Mesendoderm (in vitro differentiated cells): ENCODE measurements at places on chromosomes 6 and 20.

DNA sequence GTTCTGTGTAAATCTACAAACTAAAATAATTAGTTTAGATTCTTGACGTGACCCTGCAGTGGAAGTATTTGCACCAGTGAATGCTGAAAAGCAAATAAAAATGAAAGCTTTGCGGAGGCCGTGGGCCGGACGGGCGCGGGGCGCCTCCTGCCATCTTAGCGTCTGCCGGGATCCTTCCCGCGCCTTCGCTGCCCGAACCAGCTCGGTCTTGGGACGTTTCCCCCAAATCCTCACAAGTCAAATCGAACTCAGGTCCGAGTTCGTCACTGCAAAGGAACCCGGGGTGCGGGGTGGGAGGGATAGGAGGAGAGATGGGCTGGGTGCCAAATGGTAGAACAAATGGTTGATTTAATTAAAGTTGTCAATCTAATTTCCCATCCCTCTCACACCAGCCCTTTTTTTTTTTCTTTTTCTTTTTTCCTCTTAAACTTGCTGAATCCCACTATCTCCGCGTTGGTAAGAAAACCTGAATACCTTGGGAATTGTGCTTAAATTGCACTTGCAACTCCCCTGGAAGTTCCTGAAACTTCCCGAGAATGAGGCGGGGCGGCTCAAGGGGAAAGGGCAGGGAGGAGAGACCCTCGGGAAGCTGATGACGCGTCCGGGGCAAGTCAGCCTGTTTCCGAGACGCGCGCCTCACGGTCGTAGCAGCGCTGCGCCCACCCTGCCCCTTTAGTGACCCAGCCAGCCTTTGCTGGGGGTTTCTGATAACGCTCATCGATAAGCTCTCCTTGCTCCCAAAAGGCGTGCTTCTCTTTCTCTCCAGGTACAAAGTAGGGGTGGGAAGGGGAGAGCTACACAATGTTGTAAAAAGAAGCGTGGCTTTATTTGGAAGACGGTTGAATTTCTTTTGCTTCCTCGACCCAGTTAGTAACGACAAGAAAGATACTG lies 1.8 kb downstream of the GJA1 start:
- H3K4me3 ChIP-seq, result peak overlapping the region; percentile 94
- peak; percentile 88 for DNase-seq
- peak overlapping the region; percentile 96 for H3K27ac ChIP-seq
- H3K36me3 ChIP-seq, result peaks cover 3% of the 10 kb centered on the region

DNA sequence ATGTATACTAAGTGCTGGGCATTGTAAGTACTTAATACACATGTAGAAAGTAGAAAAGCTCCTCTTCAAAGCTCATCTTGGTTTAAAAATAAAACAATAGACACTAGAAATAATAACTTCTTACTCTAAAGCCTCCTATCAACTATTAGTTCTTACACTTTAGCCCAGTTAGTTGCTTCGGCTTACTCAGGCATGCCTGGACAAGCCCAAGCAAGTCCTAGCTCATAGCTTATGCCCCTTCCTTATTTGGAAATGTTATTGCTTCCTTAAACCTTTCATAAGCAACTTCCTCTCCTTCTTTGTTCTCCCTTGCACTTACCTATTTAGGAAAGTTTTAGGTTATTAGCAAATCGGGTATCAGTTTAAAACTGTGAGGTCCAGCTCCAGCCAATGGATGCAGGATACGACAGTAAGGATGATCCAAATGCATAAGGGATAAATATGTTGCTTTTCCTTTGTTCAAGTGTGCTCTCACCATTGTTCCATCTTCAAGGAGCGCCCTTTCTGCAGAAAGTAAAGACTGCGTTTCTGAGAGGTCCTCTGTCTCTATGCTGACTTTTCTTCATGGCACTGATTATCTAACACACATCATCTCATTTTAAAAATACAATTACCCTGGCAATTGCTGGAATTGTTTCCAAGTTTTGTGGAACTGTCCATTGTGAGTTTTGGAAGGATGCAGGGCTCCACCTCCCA lies 12.3 kb downstream of the TMEM30A start:
- H3K27me3 ChIP-seq, result no peaks in the 10 kb centered on the region
- H3K4me3 ChIP-seq, result no peak overlapping the region
- no peak overlapping the region for H3K27ac ChIP-seq

- H3K27me3 ChIP-seq, result no peaks in the 10 kb centered on the region
- H3K27ac ChIP-seq, result no peak overlapping the region
- no peaks in the 10 kb centered on the region for H3K4me1 ChIP-seq
- no peaks in the 10 kb centered on the region for H3K36me3 ChIP-seq
- H3K4me3 ChIP-seq, result peak overlapping the region; percentile 87
Observed at GRCh38 chr20:3406481-3407039, 909 bp downstream of the DNAAF9 start.

GRCh38 chr6:124007266-124007665 lies 203.6 kb downstream of the NKAIN2 start:
- no peaks in the 10 kb centered on the region for H3K4me1 ChIP-seq
- H3K27me3 ChIP-seq, result no peaks in the 10 kb centered on the region
- no peak overlapping the region for H3K27ac ChIP-seq
- H3K4me3 ChIP-seq, result no peak overlapping the region

GRCh38 chr6:25311331-25311840 lies 32.2 kb downstream of the CARMIL1 start:
- no peaks in the 10 kb centered on the region for H3K36me3 ChIP-seq
- H3K27ac ChIP-seq, result no peak overlapping the region
- H3K27me3 ChIP-seq, result no peaks in the 10 kb centered on the region
- H3K4me1 ChIP-seq, result peaks cover 13% of the 10 kb centered on the region

- no peaks in the 10 kb centered on the region for H3K4me1 ChIP-seq
- H3K36me3 ChIP-seq, result no peaks in the 10 kb centered on the region
- no peak overlapping the region for H3K27ac ChIP-seq
Observed at GRCh38 chr6:20800229-20800628, 266.0 kb downstream of the CDKAL1 start.

- no peaks in the 10 kb centered on the region for H3K36me3 ChIP-seq
- no peak overlapping the region for H3K4me3 ChIP-seq
- H3K4me1 ChIP-seq, result no peaks in the 10 kb centered on the region
- no peak for DNase-seq
- H3K27me3 ChIP-seq, result no peaks in the 10 kb centered on the region
Observed at GRCh38 chr20:45080867-45081624, 19.9 kb downstream of the KCNS1 start.

- H3K27me3 ChIP-seq, result no peaks in the 10 kb centered on the region
- no peaks in the 10 kb centered on the region for H3K36me3 ChIP-seq
- no peak for DNase-seq
- H3K4me1 ChIP-seq, result no peaks in the 10 kb centered on the region
Observed at GRCh38 chr20:34251619-34252018, 10.4 kb downstream of the ASIP start.

GRCh38 chr6:39752835-39753724 lies 27.9 kb upstream of the KIF6 start:
- H3K4me3 ChIP-seq, result no peak overlapping the region
- H3K36me3 ChIP-seq, result no peaks in the 10 kb centered on the region
- H3K27ac ChIP-seq, result no peak overlapping the region
- no peak for DNase-seq
- no peaks in the 10 kb centered on the region for H3K27me3 ChIP-seq
- no peaks in the 10 kb centered on the region for H3K4me1 ChIP-seq

DNA sequence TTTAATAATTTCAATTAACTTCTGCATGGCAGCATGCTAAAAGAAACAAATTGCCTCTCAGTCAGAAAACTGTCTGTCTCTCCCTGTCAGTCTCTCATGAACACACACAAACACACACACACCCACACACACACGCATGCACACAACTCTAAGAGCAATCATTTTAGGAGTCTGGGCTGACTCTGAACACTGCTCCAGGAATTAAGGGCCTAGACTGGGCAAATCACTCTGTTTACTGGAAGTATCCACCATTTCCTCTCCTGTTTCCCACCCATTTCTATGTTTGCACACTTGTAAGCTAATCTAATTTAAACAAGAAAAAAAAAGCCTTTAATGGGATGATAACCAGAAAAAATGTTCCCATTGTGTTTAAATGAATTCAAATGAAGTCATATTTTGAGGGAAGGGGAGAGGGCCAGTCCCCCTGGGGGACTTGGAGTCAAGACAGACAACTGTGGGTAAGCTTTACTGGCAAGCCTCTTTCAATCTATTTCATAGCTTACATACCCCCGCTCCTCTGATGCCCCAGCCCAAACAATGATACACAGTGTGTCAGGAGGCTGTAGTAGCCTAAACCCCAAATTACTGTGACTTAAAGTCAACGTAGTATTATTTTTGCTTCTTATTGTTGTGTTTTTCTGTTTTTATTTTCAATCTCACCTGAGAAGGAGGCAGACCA lies 447.8 kb upstream of the FLRT3 start:
- no peaks in the 10 kb centered on the region for H3K36me3 ChIP-seq
- H3K4me3 ChIP-seq, result no peak overlapping the region
- no peak for DNase-seq

DNA sequence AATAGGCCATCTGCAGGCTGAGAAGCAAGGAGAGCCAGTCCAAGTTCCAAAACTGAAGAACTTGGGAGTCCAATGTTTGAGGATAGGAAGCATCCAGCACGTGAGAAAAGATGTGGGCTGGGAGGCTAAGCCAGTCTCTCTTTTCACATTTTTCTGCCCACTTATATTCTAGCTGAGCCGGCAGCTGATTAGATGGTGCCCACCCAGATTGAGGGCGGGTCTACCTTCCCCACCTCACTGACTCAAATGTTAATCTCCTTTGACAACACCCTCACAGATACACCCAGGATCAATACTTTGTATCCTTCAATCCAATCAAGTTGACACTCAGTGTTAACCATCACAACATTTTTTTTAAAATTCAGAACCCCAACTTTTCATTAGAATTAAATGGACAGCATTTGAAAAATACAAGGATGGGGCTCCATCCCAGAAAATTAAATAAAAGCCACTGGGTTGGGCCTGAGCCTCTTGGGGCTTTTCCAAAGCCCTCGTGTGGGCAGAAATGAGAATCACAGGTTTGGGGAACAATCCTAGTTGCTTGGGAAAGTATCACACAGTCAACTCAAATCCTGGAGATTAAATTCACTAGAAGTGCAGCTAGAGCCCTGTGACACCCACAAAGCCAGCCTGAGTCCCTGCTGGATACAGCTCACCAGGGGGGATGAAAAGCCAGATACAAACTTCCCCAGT lies 2.2 kb downstream of the CLDN20 start:
- peak; percentile 49 for DNase-seq
- H3K4me1 ChIP-seq, result peaks cover 7% of the 10 kb centered on the region
- H3K36me3 ChIP-seq, result no peaks in the 10 kb centered on the region
- no peak overlapping the region for H3K4me3 ChIP-seq
- no peak overlapping the region for H3K27ac ChIP-seq

DNA sequence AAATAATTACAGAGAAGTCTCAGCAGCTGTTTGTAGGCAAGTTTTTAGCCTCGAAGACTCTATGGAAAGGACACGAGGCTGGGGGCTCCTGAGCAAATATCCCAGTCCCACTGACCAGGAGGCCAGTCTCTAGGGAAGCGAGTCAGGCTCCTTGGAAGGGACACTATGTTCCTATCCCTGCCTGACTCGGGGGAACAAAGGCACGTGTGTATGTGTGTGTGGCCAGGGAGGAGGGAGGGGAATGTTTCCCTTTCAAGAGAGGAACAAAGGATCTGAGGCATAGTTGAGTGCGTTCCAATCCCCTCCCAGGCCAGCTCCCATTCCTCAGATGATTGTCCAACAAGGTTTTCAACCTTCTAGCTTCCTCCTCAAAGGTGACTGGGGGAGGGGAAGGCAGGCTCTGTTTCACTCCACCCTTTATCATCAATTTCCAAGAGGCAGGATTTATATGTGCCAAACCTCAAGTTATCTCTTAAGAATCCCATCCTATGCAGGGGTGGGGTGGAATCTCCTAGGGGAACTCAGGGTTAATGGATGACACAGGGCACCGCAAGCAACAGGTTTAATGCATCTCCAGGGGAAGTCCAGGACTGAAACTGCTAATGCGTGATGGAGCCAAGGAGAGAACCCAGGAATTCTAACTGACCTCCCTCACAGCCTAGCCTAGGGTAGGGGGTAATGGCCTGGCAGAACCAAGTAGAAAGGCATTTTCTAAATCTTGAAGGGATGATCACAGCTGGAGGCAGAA lies 9.9 kb downstream of the BCL2L1 start:
- no peak overlapping the region for H3K4me3 ChIP-seq
- peaks cover 17% of the 10 kb centered on the region for H3K4me1 ChIP-seq
- peak; percentile 93 for DNase-seq
- H3K27me3 ChIP-seq, result no peaks in the 10 kb centered on the region
- peak overlapping the region; percentile 77 for H3K27ac ChIP-seq

DNA sequence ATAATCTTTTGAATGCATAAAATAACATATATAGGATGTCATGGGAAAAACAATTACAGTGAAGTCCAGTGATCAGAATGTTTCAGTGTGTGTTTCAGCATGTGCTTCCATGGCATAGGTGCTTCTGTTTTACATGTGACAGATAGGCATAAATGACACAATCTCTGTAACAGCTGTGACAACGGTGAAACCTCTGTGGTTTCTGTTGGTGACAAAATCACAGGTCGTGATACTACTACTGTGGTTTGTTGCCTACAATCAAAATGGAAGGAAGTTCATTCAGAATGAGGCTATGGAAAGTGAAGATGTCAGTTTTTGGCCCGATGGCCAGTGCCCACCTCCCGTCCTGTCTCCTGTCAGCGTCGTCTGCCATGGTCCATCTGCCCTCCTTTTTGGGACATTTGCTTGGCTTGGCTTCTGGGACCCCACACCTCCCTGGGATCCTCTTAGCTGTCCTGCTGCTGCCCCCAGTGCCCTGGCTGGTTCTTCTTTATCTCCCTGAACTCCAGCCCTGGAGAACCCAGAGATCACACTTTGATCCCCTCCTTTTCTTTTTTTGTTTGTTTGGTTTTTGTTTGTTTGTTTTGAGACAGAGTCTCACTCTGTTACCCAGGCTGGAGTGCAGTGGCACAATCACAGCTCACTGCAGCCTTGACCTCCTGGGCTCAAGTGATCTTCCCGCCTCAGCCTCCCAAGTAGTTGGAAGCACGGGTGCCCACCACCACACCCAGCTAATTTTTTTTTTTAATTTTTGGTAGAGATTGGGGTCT lies 79.3 kb upstream of the NAA20 start:
- no peaks in the 10 kb centered on the region for H3K27me3 ChIP-seq
- H3K4me3 ChIP-seq, result no peak overlapping the region
- no peak for DNase-seq
- H3K4me1 ChIP-seq, result no peaks in the 10 kb centered on the region
- H3K27ac ChIP-seq, result no peak overlapping the region
- no peaks in the 10 kb centered on the region for H3K36me3 ChIP-seq

DNA sequence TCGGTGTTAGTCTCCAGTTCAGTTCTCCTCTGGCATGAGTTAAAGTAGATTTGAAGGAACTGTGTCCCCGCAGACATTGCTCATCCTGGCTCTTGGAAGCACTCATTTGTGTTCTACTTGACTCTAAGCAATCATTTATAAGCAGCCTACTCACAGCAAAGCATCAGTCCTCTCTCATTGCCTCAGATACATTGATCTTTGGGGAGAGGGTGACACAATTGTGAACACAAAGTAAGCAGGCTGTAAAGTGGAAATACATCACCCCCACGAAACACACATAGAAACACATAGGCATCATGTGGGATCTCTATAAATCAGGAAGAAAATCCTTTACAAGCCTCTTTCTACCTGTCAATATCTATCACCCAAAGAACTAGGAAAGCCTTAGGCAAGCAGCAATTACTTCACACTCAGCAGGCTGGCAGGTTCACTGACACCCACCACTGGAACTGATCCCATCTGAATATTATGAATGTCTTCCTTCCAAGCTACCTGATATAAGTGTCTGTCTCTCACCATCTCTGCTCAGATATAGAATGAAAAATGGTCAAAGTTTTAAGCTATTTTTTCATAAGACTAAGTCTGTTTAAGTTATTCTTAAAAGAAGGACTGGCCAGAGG lies 675.8 kb downstream of the HACE1 start:
- no peak overlapping the region for H3K27ac ChIP-seq
- H3K4me1 ChIP-seq, result no peaks in the 10 kb centered on the region
- no peaks in the 10 kb centered on the region for H3K36me3 ChIP-seq
